Activated CD8-positive, alpha-beta memory T cell treated with anti-CD3 and anti-CD28 coated beads, Interleukin-2, amount 50 U/mL, for 4 hours (primary cell): ENCODE measurements at places on chromosomes 5 and 9.

GRCh38 chr5:20555034-20555433 lies 567.0 kb upstream of the CDH18 start:
- DNase-seq: no peak

DNA sequence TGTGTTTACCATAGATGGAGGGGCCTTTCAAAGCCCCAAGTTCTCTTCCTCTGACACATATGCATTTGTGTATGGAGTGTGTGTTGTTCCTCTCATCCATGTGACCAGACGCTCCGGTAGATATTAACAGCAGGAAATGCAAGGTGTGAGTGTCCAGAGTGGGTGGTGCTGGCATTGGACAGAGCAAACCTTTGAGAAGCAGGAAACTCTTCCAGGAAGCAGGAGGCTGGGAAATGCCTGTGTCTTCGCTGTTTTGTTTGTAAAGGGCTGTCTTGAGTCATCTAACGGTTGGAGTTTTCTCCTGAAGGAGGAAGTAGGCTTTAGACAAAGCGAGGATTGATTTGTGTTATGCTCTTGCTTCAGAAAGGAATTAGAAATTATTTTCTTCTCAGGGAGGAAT lies 370.9 kb downstream of the PLK2 start:
- no peak for DNase-seq

- no peak for DNase-seq
These were observed 20.0 kb downstream of the PCDH1 start for GRCh38 chr5:141858079-141858765.

DNA sequence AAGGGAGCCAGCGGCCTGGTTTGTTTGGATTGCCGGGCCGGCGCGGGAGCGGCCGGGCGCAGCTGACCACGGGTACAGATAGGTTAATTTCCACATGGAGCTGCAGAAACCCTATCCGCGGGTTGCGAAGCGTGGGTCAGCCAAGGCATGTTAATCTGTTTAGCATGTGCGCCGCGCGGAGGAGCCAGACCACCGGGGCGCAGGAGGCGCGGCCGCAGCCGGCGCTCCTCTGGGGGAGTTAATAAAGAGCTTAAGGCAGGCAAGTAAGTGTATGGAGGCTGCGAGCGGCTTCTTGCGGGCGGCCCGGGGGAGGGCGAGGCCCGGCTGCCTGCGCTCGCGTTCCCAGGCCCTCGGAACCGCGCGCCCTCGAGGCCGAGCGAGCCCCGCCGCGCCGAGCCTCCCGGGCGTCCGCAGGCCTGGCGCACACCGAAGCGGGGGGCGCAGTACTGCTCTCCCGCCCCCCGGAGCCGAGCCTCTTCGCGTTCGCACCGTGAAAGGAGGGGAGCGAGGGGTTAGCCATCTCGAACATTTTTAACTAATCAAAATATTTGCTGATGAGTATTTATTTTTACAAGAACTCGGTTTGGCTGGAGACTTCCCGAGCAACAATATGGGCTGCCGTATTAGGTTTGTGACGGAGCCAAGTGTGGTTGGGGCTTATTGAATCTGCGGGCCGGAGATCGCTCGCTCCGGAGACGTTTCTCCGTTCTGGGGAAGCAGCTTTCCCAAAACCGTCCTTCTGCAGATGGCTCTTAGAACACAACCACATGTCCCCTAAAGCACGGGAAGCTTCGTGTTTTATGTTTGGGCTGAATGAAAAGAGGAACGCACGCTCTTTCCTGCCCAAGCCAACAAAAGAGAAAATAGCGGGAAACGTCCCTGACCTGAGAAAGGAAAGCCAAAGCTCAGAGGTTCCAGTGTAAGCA lies 28.8 kb downstream of the FOXD1 start:
- DNase-seq: no peak

GRCh38 chr5:156121882-156122281 lies 205.1 kb upstream of the SGCD start:
- DNase-seq: no peak

- no peak for DNase-seq
These were observed 22.2 kb upstream of the MVB12B start for GRCh38 chr9:126304207-126304970.

GRCh38 chr5:137506296-137506695 lies 7.2 kb upstream of the SPOCK1 start:
- DNase-seq: no peak

- no peak for DNase-seq
These were observed 176.7 kb upstream of the ZNF608 start for GRCh38 chr5:124923131-124923530.
